Stimulated activated CD4-positive, alpha-beta T cell treated with anti-CD3 and anti-CD28 coated beads, Interleukin-1b, Interleukin-23, amount 100 ng/mL, for 4 hours (primary cell): ENCODE measurements at places on chromosomes 2 and 18.

- no peak for DNase-seq
Observed at GRCh38 chr18:6505498-6505875, 90.8 kb upstream of the L3MBTL4 start.

DNA sequence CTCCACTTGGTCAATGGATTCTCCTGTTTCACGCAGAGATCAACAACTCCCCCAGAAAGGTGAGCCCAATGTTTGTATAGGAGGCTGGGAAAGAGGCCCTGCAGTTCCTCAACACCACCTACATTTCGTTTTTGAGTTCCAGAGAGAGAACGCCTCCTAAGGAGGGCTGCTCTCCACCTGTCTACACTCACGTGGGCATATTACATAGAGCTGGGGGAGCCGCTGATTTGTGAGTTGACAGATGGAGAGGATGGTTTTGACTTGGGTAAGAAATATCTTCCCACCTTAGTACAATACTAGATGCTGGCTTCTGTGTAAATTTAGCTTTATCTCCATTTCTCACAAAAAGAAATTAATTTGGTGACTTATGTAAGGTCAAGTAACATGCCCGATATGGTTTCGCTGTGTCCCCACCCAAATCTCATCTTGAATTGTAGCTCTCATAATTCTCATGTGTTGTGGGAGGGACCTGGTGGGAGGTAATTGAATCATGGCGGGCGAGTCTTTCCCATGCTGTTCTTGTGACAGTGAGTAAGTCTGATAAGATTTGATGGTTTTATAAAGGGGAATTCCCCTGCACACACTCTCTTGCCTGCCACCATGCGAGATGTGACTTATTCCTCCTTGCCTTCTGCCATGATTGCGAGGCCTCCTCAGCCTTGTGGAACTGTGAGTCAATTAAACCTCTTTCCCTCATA, 274.5 kb upstream of the PXDN start:
- DNase-seq = no peak

DNA sequence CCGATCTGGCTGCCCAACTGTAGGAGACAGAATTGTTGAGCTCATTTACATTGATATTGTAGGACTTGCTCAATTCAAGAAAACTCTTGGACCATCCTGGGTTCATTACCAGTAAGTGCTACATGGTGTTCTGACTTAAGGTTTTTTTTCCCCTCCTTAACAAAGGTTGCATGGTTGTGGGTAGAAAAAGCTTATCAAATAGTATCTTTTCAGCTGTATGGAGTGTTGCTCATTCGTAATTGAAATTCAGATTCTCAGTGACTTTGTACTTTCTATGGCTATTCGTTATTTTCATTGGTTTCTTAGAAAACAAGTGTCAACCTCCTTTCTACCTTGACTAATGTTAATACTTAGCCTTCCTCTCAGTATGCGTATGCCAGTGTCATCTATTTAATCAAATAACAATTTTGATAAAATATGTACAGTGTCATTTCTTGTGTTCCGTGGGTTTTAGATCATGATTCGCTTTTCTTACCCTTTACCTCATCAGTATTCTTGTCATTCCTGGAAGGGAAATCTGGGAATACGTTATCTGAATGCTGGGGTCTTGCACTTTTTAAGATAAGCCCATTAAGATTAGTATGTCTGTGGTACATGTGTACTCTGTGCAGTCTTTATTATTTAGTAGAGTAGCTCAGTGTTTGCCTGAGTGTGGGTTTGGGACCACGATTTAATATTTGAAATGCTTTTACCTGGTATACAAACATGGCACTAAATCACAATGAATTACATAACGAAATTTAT, 91.3 kb downstream of the MGAT5 start:
- no peak for DNase-seq

GRCh38 chr2:199216253-199216652, 241.5 kb downstream of the SATB2 start:
- no peak for DNase-seq

GRCh38 chr2:102276549-102277201, 34.7 kb upstream of the IL1RL1 start:
- no peak for DNase-seq

DNA sequence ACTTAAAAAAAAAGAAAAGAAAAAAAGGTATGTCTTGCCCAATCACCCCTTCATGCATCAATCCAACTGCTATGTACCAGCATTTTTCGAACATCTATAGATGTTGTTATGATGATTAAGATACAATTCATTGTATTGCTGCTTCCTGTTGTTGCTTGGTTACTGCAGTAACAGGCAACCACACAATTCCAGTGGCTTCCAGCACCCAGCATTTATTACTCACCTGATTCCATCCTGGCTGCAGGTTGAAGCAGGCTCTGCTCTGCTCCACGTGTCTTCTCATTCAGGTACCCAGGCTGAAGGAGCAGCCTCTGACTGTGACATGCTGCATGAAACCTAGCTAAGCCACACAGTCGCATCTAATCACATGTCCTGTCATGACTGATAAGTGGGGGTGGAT, 196.9 kb downstream of the INO80D start:
- no peak for DNase-seq

DNA sequence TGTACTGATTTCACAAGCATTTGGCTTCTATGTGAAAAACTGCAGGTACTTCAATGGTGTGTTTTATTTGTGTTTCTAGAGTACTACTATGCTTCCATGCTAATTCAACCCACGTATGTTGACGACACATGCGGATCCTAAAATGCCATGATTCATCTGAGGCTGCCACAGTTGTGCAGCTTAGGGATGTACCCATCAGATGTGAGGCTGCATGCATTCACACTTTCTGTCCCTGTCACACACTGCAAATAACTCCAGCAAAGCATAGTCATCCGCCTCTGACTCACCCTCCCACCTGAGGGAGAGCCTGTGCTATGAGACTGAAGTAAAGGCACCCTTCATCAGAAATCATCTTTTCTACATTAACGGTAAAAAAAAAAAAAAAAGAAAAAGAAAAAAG, 22.1 kb upstream of the SERTAD2 start:
- DNase-seq = peak; percentile 55

DNA sequence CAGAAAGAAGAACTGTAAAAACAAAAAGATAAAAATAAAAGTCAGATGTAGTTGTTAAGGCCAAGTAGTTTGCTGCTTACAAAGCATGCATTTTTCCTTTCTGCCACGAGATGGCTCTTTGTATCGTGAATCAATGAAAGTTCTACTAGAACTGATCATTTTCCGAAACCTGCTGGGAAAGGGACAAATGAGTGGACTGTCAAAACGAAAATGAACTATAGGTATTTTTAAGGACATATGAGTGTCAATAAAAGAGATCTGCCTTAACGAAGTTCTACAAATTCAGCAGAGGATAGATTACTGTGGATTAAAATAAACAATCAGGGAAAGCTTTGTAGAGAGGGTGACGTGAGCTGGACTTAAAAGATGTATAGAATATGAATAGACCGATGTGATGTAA, 15.0 kb upstream of the ELOA2 start:
- DNase-seq = peak; percentile 3

DNA sequence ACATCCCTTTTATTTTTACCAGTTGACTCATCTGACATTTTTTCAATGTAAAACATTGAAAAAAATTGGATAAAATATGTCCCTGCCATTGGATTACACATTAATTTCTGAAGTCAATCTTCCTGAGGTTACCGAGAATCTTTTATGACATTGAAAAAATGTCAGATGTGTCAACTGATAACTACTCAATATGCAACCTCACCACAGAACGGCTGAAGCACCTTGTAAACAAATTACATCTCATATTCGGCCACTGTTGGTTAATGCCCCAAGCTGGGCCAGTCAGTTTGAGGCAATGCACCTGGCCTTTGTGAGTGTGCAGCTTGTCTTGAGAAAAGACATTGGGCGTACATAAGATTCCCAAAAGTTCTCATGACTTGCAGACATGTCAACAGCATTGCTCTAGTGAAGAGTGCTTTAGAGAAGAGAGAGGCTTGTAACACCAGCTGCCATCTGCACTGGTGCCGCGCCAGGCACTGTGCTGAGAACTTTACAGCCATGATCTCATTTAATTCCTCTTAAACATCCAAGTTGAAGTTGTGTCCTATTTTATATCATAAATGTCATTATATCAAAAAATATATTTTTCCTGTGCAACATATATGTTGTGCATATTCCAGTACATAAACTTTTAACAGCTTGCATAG, 112.7 kb upstream of the SLC35G4 start:
- no peak for DNase-seq

GRCh38 chr2:74003494-74004211, 18.9 kb downstream of the TET3 start:
- DNase-seq = no peak

GRCh38 chr2:68905116-68905515, 33.9 kb upstream of the BMP10 start:
- DNase-seq = no peak

- DNase-seq = peak; percentile 42
Observed at GRCh38 chr18:7566567-7567473, at the start of gene PTPRM. PTPRM (plus strand) TSS chr18:7567316; CDS start chr18:7567819, 503 bp downstream.

GRCh38 chr2:225434014-225434413, 34.5 kb downstream of the NYAP2 start:
- no peak for DNase-seq

DNA sequence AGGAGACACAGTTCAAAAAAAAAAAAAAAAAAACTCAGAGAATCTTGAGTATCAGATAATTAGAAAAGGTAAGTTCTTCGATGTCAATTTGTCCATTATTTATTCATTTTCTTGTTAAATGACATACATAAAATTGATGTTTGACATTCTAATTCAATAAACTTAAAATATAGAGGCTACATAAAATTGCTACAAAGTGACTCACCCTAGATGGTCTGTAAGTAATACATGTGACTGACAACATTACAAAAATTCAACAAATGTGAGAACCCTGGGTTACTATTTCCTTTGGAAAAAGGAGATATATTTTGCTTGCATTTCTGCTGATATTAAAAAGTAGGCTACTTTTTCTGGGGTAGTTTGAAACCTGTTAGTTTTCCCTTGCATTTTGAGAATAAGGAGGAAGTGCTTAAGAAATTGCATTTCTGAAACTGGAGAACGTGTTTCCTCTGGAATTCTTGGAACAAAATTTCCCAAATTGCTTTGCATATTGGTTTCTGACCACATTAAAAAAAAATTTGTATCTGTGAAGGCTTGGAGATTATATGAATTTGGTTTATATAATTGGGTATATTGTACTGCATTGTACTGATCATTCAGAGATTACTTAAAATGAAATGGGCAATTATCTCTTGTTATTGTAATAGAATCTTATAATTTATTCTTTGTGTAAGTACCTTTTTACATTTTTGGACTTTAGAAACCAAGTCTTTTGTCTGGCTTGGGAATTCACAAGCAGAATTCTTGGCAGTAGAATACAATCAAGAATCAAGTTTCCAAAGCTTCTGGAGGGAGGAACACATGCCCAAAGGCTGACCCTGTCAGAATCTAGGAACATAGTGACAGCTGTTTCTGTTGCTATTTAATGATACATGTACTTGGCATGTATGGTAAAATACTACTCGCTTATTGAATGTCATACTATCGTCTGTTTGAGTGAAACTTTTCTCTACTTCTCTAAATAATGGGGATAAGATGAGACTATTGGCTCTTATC, 106.1 kb downstream of the DSEL start:
- DNase-seq = no peak

DNA sequence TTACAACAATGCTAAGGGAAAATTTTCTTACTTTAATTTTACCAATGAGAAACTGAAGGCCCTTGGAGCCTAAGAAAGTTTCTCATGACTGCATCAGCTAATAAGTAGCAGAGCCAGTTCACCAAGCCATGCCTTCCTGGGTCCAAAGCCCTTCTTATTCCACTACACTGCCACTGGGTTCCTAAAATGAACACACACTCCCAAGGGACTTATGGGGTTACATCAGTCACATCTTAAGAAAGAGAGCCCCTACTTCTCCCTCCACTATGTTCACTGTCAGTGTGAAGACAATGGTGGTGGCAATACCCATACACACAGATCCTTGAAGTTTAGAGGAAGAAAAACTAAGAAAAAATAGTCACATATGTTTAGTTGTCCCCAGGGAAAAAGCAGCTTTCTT, 20.6 kb downstream of the MBD2 start:
- DNase-seq = no peak

GRCh38 chr18:63234841-63235240, 84.7 kb downstream of the BCL2 start:
- no peak for DNase-seq

GRCh38 chr2:143686585-143687164, 557.5 kb downstream of the ARHGAP15 start:
- DNase-seq = no peak

- DNase-seq = no peak
Observed at GRCh38 chr2:44686561-44686960, 254.9 kb upstream of the SIX3 start.

DNA sequence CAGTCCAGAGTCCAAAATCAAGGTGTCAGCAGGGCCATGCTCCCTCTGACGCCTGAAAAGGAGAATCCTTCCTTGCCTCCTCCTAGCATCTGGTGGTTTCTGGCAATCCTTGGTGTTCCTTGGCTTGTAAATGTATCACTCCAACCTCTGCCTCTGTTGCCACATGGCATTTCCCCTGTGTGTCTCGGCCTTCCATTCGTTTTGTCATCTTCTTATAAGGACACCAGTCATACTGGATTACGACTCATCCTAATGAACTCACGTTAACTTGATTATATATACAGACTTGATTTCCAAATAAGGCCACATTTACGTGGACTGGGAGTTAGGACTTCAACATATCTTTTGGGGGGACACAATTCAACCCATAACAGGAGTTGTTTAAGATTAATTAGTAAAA, 15.8 kb downstream of the PMAIP1 start:
- no peak for DNase-seq

- DNase-seq = no peak
Observed at GRCh38 chr2:46663614-46664013, 184.2 kb downstream of the TMEM247 start.

GRCh38 chr2:16664809-16665747, 556 bp downstream of the CYRIA start:
- no peak for DNase-seq

DNA sequence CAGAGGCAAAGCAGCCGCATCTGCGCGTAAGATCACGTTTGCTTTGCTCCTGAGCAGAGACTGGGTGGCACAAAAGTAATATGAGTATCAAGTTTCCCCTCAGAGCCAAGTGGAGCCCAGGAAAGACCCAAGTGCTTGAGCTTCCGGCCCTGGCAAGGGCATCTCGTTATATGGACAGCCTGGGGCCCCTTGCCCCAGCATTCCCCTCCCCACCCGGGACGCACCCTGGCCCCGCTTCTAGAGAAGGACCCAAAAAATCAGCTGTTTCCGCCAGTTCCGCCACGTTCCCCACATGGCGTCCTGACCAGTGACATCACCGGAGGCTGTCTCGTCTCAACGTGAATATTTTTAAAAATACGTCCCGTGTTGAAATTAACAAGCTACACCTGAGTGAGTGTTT, 135.1 kb downstream of the NFATC1 start:
- DNase-seq = no peak

DNA sequence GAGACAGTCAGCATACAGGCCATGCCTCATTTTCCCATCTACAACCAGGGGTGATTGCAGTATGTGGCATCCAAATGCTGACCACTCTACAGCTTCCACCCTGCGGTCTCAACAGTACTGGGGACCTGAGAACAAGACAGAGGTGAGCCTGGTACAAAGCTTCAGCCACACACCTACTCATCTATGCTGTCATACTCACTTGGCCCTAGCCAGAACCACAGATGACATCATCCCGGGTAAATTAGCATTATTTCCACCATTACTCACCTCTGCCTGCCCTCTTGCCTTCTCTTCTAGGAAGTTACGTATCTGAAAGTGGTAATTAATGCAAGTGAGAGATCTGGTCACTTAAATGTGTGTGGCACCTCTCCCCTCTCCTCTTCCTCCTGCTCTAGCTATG, 208.2 kb upstream of the ARL4C start:
- DNase-seq = no peak

GRCh38 chr2:114009205-114009944, 119.5 kb downstream of the ACTR3 start:
- DNase-seq = no peak

GRCh38 chr2:113973810-113974209, 83.9 kb downstream of the ACTR3 start:
- DNase-seq = no peak
